ENCODE measurements at places on chromosomes 6 and 20. TPM values are rescaled to one million over a fixed set of nuclear protein-coding genes. Genes with fewer than 3 reads are reported as not detected.

The ADGRB3 gene
- total RNA-seq, result not detected

The TEAD3 gene
- 0.07 TPM for total RNA-seq

The PNPLA1 gene
- total RNA-seq, result not detected

The DDX43 gene
- 1.7 TPM for total RNA-seq

The NRSN1 gene
- total RNA-seq, result not detected
